ENCODE measurements at places on chromosomes 12 and 14.

GRCh38 chr12:92363295-92364146, 217.9 kb upstream of the BTG1 start:
- DNase-seq: no peak

- no peak for DNase-seq
These were observed 136.3 kb downstream of the SOX5 start for GRCh38 chr12:23813206-23813605.

DNA sequence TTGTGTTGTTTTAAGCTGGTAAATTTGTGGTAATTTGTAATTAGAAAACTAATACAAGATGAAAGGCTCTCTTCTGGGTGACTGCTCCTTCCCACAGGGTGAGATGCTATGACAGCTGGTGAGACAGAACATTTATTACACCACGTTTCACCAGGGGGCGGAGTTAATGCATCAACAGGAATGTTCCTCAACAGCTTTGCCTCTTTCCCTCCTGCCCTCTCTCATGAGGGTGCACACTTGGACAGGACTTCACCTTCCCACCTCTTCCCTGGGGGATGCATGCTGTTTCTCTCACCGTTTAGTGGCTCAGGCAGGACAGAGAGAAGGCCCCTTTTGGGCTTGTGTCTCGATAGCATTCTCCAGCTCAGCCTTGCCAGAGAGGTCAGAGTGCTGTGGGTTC, 13.4 kb upstream of the PPP1R1A start:
- DNase-seq: no peak

DNA sequence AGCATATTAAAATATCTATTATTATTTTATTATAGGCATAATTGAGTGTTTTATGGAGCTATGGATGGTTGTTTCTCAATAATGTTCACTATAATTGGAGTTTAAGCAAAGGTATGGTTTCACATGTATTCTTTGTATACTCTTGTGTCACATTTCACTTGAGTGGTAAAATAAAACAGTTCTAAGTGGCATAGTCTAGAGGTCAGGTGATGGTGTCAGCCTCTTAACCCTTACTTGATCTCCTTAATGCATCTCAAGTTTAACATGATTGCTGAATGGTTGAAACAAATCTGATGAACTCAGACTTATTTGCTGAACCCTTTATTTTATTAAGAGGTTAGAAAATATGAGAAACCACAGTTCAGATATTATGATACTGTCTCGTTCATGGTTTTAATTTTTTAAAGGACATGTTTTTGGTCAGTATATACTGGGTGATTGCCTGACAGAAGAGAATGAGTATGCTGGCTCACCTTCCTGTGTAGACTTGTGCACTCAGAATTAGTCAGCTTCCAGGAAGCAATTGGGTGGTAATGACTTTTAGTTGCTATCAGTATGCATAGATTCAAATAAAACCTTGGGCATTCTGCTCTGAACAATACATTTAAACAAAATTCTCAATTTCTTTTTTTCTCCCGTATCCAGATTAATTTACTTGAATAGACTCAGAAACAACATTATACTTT, 464.6 kb downstream of the PCNX1 start:
- DNase-seq: peak; percentile 77

GRCh38 chr14:75317148-75317547, 38.5 kb downstream of the FOS start:
- DNase-seq: no peak

GRCh38 chr14:101713621-101714349, 47.7 kb upstream of the PPP2R5C start:
- DNase-seq: no peak

DNA sequence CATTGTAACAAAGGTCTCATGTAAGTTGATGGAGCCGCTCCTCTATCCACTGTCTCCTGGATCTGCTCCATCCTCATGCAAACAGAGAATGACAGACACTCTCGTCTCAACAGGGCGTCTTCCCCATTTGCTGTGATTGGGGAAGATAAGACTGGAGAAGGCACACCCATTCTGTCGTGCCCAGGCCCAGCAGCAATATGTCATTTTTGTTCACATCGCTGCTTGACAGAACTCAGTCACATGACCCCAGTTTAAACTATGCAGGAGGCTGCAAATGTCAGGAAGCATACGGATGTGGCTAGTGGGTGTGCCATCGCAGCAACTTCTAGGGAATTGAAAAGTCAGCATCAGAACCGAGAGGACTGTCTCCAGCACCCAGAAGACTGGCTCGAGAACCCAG, 290.5 kb downstream of the TMEM132D start:
- no peak for DNase-seq

GRCh38 chr12:123010681-123011080, 30.2 kb downstream of the ARL6IP4 start:
- no peak for DNase-seq

- DNase-seq: no peak
These were observed 91.5 kb upstream of the PTGDR start for GRCh38 chr14:52175982-52176502.

GRCh38 chr14:67965696-67966095, 146.1 kb downstream of the RAD51B start:
- no peak for DNase-seq

- DNase-seq: no peak
These were observed 123.0 kb downstream of the NAV3 start for GRCh38 chr12:77953528-77954205.

DNA sequence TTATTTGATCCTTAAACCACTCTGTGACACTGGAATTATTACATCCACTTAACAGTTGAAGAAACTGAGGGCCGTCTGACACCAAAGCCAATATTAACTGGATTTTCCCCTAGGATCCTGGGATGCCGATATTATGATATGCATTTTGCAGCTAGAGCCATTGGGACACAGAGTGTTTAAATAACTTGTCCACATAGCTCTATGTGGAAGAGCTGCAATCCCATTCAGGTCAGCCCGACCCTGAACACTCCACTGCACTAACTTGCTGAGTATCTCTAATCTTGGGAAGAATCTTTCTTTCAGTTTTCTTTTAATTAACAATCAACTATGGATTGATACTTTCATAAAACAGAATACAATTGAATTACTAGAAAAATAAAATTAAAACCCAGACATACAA, 37.9 kb downstream of the RMST start:
- DNase-seq: no peak

GRCh38 chr12:103318566-103318965, 177.2 kb downstream of the C12orf42 start:
- no peak for DNase-seq

DNA sequence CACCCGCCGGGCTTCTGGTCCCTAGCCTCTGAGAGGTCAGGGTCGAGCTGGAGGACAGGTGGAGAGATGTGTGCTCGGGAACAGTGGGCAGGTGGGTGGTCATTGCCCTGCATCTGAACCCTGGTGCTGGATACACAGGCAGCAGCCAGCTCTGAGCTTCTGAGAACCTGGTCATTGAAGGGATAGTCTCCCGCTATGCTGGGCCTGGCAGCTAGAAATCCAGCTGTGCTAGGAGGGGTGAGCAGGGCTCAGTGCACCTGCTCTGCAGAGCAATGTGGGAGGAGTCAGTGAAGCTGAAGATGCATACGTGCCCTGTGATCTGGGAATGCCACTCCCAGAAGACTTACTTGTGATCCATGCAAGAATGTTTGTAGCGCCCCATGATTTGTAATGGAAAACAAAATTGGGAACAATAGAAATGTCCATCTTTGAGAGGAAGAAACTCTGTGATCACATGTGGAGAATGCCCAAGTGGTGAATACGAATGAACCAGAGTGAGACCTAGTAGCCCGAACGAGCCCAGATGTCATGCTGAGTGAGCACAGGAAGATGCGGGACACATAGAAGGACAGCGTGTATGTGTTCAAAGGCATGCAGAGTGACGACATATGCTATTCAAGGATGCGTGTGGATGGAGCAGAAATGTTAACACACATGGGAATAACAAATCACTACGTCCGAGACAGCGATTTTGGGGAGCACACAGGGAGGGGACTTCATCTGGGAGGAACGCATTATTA, 63.4 kb downstream of the AACS start:
- DNase-seq: no peak

DNA sequence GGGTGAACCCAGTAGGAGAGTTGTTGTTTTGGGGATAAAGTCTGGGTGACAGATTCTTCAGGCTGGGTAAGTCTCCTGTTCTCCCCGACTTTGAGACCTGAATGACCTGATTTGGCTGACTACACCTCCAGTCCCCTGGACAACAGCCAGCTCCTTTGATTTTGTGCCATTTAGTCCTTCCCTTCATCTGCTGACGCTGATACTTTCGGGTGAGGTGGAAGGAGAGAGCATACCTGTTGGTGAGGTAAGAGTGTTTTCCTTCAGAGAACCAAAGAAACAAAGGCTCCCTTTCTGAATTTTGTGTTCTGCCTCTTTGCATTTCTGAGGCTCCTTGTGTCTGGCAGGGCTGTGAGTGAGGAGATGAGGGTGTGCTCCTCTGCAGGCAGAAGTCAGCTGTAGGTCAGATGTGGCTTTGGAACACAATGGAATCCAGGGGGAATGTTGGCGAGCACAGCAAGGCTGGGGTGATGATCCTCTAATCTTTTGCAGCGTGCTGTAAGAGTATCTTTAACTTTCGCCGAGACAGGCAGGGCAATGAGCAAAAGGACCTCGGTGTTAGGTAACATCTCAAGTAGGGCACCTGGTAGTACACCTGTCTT, 12.1 kb downstream of the ETV6 start:
- DNase-seq: no peak

GRCh38 chr12:11744410-11744801, 94.9 kb downstream of the ETV6 start:
- DNase-seq: no peak

DNA sequence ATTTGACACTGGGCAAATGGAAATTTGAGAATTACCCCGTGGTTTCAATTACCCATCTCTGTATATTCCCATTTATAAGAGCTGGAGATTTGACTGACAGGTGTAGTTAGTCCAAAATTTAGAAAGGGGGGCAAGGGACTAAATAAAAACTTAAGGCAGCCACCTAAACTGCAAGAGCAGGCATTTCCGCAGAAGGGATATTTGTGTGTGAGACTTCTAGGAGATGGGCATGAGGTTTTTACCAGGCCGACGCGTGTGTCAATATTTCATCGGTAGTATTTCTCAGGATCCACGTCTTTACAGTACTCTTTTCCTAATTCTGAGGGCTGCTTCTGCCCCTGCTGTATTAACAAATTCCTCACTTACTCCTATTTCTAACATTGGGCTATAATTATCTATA, 1.4 kb downstream of the FAR2 start:
- no peak for DNase-seq

DNA sequence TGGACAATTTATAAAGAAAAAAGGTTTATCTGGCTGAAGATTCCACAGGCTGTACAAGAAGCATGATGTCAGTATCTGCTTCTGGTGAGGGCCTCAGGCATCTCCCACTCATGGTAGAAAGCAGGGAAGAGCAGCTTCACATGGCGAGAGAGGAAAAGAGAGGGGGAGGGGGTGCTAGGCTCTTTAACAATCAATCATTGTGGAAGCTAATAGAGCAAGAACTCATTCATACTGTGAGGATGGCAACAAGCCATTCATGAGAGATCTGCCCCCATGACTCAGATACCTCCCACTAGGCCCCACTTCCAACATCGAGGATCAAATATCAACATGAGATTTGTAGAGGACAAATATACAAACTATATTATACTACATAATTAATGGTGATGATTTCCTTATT, 361.9 kb upstream of the FAR2 start:
- no peak for DNase-seq

GRCh38 chr12:87152841-87153528, 876.2 kb downstream of the C12orf50 start:
- no peak for DNase-seq

DNA sequence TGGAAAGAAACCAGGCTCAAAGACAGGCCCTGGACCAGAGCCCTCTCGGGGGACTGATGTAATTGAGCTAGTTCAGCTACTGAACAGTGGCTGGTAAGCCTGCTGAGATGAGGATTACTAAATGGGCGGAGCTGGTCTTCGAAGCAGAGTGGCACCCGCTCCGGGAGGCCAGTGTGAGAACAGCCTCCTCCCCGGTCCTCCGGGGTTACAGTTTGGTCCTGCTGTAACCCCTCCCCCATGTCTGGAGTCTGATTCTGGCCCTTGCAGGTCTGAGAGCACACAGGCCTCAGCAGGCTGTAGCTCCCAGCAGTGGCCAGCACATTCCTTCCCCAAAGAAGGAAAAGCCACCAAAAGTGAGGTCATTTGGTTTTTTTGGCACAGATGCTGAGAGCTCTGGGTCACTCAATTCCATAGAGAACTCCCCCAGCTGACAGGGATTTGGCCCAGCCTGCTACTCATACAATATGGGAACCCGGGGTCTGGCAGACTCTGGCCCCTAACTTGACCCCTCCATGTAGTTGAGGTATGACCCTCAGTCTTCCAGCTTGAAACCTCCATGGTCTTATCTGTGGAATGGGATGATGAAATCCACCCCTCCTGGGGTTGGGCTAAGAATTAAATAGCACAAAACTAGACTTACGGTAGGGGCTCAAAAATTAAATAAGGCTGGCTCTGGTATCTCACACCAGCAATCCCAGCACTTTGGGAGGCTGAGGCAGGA, 39.0 kb downstream of the ACTN1 start:
- DNase-seq: peak; percentile 70

DNA sequence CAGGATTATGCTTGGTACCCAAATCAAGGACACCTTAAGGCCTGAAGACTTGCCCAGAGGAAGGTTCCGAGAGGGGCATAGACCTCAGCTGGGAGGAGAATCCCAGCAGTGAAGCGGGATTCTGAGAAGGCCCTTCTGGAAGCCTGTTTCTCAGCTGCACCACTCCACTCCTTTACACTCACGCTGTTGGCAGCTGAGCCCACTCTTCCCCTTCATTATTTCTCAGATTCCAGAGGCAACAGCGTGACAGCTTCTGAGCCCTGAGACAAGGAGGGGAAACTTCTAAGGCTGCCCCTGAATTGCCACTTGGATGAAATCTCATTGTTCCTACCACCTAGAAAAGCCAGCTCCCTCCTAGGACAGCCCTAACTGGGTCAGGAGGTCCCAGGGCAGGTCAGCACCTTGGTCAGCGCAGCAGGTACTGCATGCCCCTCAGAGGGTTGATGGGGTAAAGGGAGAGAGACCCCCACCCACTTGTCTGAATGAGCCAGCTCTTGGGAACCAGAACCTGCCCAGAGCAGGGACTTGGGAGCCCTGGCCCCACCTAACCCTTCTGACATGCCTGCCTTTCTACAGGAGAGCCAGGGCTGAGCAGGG, 53.9 kb downstream of the ISCA2 start:
- no peak for DNase-seq

GRCh38 chr12:3795066-3795465, 42.2 kb upstream of the CRACR2A start:
- DNase-seq: no peak

GRCh38 chr12:87981495-87981894, 47.7 kb downstream of the C12orf50 start:
- no peak for DNase-seq

DNA sequence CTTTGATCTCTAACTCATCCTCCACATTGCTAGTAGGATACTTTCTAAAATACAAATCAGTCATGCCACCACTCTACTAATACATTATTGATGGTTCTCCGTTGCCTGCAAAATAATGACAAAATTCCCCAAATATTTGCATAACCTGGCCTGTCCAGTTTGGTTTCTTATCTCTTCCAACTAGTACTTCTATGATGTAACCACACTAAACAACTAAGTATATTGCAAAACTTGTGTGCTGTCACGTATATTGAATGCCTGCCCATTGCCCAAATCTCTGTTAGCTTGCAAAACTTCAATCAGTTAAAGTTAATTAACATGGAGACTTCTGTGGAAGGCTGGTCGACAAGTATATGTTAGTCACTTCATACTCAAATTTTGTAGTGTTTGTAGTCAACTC, 6.5 kb downstream of the OR6C74 start:
- DNase-seq: no peak

GRCh38 chr14:28758885-28759652, 7.5 kb upstream of the FOXG1 start:
- DNase-seq: no peak

Measured in RWPE1 (cell line).